ENCODE measurements at places on chromosomes 7 and 10. TPM values are rescaled to one million over a fixed set of nuclear protein-coding genes. Genes with fewer than 3 reads are reported as not detected.

DNA sequence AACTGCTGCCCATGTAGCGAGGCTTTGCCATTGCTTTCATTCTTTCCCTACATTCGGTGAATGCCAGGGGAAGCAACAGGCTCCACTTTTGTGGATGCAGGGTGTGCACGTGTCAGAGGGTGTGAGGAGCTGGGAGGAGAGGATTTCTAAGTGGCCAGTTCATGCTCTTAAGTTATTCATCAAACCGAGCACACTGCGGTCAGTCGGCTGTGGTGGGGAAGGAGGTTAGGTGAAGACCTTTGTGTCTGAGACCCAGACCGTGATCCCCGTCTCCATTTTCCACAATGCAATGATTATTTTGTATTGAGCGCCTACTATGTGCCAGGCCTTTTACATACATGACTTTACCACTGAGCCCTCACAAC lies 438.6 kb upstream of the GALNT17 start:
- H3K27ac ChIP-seq = no peak overlapping the region
- peaks cover 9% of the 10 kb centered on the region for H3K4me1 ChIP-seq
- H3K27me3 ChIP-seq = peaks cover 13% of the 10 kb centered on the region

DNA sequence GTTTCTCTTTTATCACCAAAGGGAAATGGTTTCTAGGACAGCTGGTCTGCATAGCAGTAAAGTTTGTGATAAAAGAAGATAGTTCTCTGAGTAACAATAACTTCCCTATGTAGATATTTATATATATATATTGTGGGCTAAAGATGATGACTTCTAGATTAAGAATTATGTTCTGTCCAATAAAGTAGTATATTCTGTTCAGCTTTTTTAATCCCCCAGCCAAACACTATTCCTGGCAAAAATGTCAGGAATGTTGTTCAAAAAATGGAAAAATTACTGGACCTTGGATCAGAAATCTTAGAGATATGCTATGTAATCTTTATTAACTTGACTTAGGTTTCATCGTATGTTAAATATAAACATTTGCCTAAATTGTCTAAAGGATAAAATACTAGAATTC lies 136.3 kb upstream of the GNAI1 start:
- no peaks in the 10 kb centered on the region for H3K27me3 ChIP-seq
- no peak for DNase-seq
- no peak overlapping the region for H3K4me3 ChIP-seq
- H3K27ac ChIP-seq = no peak overlapping the region
- no peaks in the 10 kb centered on the region for H3K36me3 ChIP-seq
- H3K4me1 ChIP-seq = no peaks in the 10 kb centered on the region

DNA sequence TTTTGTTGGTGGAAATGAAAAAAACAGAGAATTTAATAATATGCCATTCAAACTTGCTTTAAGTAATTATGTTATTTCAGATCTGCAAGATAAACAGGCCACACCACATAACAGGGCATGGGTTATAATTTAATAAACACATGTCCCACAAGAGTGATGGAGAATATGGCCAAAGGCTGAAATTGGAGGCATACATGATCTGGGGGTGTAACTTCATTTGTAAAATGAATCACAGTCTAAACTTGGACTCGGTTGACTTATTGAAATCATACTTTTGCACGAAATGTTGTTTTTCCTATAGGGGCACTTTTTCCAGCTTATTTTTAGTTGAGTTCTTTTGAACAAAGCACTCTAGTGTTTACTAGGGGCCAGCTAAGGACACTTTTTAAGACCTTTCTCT lies 151.6 kb downstream of the TMEM26 start:
- no peaks in the 10 kb centered on the region for H3K36me3 ChIP-seq
- no peak for DNase-seq
- no peak overlapping the region for H3K27ac ChIP-seq
- H3K27me3 ChIP-seq = no peaks in the 10 kb centered on the region

GRCh38 chr7:2125931-2126330 lies 106.8 kb downstream of the MAD1L1 start:
- H3K4me1 ChIP-seq = peaks cover 1% of the 10 kb centered on the region
- no peaks in the 10 kb centered on the region for H3K36me3 ChIP-seq
- DNase-seq = no peak
- no peak overlapping the region for H3K27ac ChIP-seq
- H3K4me3 ChIP-seq = no peak overlapping the region

- H3K4me1 ChIP-seq = no peaks in the 10 kb centered on the region
- H3K4me3 ChIP-seq = no peak overlapping the region
- no peak overlapping the region for H3K27ac ChIP-seq
- no peaks in the 10 kb centered on the region for H3K36me3 ChIP-seq
Measured at GRCh38 chr10:60008816-60009215, 102.5 kb upstream of the CCDC6 start.

GRCh38 chr10:24777196-24777595 lies 53.5 kb upstream of the ARHGAP21 start:
- H3K27me3 ChIP-seq = no peaks in the 10 kb centered on the region
- H3K4me1 ChIP-seq = no peaks in the 10 kb centered on the region
- no peak overlapping the region for H3K27ac ChIP-seq
- H3K36me3 ChIP-seq = no peaks in the 10 kb centered on the region
- DNase-seq = no peak

DNA sequence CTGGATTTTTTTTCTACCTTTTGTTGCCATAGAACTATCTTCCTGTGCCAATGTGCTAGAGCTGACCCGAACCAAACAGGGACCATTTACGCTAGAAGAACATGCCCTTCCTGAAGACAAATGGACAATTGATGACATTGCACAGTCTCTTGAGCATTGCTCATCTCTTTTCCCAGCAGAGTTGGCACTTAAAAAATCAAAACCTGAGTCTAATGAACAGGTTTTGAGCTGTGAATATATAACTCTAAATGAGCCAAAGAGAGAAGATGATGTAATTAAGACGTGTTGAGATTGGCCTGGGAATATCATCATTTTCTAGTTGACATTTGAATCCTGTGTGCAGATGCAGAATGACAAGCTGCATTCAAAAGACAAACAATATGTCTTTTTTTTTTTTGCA lies 37.1 kb downstream of the TRUB1 start:
- no peaks in the 10 kb centered on the region for H3K4me1 ChIP-seq
- DNase-seq = no peak
- H3K27me3 ChIP-seq = no peaks in the 10 kb centered on the region
- H3K36me3 ChIP-seq = peaks cover 28% of the 10 kb centered on the region

DNA sequence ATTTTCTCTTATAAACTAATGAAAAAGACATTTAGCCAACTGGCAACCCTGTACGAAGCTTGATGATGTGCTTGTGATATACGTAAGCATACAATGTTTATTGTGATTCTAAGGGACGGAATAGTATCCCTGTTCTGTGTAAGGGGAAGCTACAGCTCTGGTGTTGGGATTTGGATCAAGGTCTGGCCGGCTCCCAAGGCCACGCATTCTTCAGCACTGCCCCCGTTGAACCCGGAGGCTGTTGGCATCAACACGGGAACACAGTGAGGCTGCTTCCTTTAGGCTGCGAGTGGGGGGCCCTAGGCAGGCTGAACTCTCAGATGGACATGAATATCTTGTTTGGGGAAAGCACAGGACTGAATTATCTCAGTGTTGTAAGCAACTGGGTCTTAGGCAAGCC lies 180.6 kb downstream of the CAMK1D start:
- no peak overlapping the region for H3K27ac ChIP-seq
- H3K36me3 ChIP-seq = no peaks in the 10 kb centered on the region
- no peaks in the 10 kb centered on the region for H3K27me3 ChIP-seq
- no peak overlapping the region for H3K4me3 ChIP-seq
- H3K4me1 ChIP-seq = no peaks in the 10 kb centered on the region

DNA sequence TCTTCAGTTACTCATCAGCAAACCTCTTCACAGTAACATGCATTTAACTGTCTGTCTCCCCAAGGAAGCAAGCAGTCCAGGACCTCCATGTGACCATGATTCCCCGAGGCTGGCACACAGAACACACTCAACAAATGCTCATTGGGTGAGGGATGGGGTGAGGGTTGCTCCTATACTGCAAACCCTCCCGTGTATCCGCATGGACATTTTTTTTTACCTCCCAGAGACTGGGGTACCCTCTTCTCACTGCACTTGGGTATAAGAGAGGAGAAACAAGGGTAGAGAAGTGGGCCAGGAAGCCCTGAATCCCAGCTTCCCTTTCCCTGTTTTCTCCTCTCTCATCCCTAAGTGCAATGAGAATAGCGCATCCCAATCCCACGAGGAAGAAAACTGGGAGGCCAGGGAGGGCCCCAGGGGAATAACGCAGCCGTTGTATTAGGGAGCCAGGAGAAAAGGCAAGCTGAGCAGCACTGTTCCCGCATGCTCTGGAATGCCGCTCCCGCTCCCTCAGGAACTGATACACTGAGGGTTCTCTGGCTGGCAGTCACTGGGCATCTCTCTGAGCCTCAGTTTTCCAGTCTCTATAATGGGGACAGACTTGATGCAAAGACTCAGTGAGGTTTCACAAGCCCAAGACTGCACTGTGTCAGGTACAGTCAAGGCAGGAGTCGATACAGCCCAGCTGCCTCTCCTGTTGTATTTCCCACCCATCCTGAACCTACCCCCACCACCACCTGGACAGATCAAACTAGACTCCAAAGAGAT lies 134.6 kb downstream of the GRID1 start:
- no peak overlapping the region for H3K4me3 ChIP-seq
- H3K27ac ChIP-seq = no peak overlapping the region
- DNase-seq = no peak
- H3K36me3 ChIP-seq = no peaks in the 10 kb centered on the region

DNA sequence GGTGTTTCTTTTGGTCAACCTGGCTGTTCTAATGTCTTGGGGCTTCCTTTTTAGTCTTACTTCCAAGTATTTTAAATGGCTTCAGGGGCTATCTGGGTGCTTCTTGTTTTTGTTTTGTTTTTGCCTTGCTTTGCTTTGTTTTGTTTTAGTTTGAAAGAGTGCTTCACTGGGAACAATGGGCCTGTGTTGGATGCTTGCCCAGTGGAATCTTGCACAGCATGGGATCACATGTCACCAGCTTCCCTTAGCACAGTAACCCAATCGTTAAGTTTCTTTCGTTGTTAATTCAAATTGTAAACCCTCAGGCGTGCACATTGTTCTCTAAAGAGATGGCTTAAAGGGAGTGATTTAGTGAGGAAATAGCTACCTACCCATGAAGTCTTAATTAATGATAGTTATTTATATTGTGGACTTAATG lies 8.9 kb downstream of the COL17A1 start:
- no peak overlapping the region for H3K27ac ChIP-seq
- H3K4me3 ChIP-seq = no peak overlapping the region
- H3K27me3 ChIP-seq = no peaks in the 10 kb centered on the region
- no peaks in the 10 kb centered on the region for H3K36me3 ChIP-seq

Gene AKR1E2
- polyA plus RNA-seq = 0.46 TPM

Gene OR13A1
- polyA plus RNA-seq = 0.09 TPM

Gene TCF7L2
- not detected for polyA plus RNA-seq

Gene EN2
- polyA plus RNA-seq = not detected

Gene GRID2IP
- not detected for polyA plus RNA-seq

Gene HTR5A
- polyA plus RNA-seq = not detected

Gene GIMAP5
- polyA plus RNA-seq = 249 TPM

Gene DRGX
- not detected for polyA plus RNA-seq

Gene LDB3
- polyA plus RNA-seq = not detected

Gene ZPBP
- polyA plus RNA-seq = not detected

Gene THSD7A
- not detected for polyA plus RNA-seq

Gene SPDYE3
- 5.7 TPM for polyA plus RNA-seq

Gene CCL24
- not detected for polyA plus RNA-seq
